ENCODE measurements at places on chromosomes 7 and 10.

- DNase-seq = no peak
These were observed 50.8 kb downstream of the RBM20 start for GRCh38 chr10:110694820-110695538.

- no peak for DNase-seq
These were observed 500.8 kb downstream of the DNAJB6 start for GRCh38 chr7:157837561-157837960.

DNA sequence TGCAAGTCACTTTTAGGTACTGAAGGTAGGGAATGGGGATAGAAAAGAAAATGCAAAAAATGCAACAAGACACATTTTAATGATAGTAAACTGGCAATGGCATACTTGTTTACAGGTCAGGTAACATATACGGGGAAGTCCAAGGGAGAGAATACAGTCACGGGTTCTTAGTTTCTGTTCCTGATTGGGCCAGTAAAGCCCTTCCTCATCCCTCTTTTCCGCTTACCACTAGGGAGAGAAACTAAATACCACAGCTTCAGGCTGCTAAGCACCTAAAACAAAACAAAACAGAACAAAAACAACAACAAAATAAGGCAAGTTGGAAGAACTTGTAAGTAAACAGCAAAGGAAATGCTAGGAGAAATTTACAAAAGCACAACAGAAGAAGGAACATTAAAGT lies 65.2 kb upstream of the OGDHL start:
- no peak for DNase-seq

- DNase-seq = no peak
These were observed 59.7 kb upstream of the HABP2 start for GRCh38 chr10:113493195-113493594.

GRCh38 chr10:121754666-121755065 lies 156.4 kb upstream of the FGFR2 start:
- no peak for DNase-seq

DNA sequence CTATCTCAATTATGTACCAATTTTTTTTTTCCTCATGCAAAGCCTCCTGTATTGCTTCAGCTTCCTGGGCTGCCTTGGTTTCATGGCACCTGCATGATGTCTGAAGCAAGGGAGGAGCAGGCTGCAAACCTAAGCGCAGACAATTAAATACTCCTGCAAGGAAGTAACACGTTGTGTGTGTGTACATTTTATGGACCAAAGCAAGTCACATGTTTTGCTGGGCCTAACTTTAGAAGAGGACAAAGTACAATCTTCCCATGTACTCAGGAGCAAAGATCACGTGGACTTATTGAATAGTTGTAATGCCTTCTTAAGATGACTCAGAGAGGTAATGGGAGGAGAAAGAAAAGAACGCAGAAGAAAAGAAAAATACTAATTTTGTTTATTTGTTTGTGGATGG lies 944.0 kb upstream of the C7orf33 start:
- DNase-seq = no peak

DNA sequence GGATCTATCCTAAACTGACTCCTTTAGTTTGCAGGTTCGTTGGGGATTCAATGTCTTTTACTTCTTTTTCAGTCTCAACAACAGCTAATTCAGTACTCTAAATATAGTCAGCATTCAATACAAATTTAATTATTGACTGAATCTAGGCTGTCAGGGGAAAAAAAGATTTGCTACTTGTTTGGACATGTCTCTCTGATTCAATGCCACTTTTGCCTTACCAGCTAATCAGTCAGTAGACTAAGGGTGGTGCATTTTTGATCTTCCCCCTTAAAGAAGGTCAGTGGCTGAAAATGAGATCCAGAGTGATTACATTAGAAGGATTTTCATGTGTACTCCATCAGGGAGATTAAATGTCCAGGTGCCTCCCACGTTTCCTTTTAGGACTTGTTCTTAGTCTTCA lies 145.1 kb downstream of the C1GALT1 start:
- no peak for DNase-seq

DNA sequence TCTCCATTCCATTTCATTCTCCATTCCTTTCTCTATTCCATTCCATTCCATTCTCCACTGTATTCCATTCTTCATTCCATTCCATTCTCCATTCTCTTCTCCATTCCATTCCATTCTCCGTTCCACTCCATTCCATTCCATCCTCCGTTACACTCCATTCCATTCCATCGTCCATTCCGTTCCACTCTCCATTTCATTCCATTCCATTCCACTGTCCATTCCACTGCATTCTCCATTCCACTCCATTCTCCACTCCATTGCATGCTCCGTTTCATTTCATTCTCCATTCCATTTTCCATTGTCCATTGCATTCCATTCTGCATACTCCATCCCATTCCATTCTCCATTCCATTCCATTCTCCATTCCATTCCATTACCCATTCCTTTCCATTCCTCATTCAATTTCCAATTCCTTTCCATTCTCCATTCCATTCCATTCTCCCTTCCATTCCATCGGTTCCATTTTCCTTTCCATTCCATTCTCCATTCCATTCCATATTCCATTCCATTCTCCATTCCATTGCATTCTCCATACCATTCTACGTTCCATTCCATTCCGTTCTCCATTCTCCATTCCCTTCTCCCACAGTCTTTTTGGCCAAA lies 78.3 kb downstream of the NSUN6 start:
- no peak for DNase-seq

GRCh38 chr10:3485057-3485686 lies 299.8 kb downstream of the KLF6 start:
- no peak for DNase-seq

DNA sequence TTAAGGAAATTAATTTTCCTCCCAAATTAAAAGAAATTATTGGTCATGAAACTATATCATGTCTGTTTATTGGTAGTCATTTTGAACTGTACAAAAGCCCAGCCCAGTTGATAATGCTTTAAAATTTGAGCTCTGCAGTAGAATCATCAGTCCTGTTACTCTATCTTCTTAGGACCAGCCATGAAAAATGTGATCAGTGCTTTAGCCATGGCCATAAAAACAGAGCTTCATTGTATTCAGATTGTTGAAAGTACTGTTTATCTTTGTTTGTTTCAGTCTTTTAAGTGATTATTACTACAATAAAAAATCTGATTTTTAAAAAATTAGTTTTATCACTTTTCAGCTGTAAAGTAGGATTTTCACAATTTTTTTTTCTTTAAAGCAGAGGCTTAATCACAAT lies 13.7 kb upstream of the TFAM start:
- DNase-seq = no peak

DNA sequence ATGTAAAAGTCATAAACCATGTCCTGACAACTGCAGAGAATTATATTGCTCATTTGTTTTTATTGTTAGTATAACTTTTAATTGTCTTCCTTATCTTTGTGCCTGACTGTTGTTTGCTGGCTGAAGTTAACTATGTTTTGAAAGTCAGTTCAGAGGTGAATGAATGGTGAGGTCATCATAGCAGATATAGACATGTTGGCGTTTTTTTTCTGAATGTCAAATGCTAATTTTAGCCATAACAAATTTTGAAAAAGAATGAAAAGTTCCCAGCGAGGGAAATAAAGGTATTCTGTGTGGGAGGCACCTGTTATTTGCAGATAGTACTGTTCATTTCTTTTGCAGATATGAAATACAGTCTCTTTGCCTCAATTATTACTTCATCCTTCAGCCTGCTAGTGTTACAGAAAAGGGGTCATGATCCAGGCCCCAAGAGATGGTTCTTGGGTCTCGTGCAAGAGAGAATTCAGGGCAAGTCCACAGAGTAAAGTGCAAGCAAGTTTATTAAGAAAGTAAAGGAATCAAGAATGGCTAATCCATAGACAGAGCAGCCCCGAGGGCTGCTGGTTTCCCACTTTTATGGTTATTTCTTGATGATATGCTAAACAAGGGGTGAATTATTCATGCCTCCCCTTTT lies 96.5 kb downstream of the CAMK1D start:
- DNase-seq = no peak

GRCh38 chr10:14477408-14477710 lies 146.6 kb upstream of the FRMD4A start:
- DNase-seq = no peak

DNA sequence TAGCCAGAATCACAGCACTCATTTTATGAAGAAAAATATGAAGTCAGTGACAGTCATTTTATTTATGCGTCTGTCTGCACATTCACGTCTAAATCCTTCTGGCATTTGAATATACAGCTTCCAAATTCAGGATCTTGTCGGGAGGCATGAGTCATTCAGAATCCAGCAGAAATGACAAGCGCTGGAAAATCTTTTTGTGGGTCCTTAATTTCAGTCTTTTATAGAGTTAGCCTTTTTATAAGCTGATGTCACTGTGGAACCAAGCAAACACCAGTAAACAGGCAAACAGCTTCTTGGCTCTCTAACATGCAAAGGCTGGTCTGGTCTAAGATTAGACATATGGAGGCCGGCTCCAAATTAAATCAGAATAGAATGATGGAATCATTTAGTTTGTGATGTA lies 388.2 kb upstream of the TEX47 start:
- no peak for DNase-seq

GRCh38 chr10:127343821-127344220 lies 147.4 kb upstream of the INSYN2A start:
- no peak for DNase-seq

DNA sequence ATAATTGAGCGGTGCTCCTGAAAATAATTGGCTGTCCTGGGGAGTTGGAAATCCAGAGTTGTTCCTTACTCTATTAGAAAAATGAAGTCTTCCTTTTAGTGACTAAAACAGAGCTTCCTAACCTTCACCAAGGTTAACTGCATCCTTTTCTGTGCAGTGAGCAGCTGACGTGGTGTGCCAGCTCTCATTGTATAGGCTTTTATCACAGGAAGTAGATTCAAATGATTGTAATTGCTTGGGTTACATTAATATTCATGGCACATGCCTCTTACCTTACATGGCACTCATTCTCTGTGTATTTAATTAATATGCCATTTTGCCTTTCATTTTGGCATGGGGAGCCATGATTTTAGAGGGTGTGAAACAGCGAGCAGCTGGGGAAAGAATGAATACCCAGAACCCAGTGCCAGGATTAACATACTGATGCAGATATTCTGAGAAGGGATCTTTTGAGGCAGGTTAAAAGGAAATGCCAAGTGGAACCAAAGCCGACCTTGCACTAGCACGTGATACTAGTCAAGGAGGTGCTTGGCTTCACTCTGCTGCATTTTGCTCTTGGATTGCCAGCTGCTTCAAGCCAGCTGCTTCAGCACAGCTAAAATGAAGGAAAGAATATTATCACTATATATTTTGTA lies 115.3 kb downstream of the ST7 start:
- no peak for DNase-seq

DNA sequence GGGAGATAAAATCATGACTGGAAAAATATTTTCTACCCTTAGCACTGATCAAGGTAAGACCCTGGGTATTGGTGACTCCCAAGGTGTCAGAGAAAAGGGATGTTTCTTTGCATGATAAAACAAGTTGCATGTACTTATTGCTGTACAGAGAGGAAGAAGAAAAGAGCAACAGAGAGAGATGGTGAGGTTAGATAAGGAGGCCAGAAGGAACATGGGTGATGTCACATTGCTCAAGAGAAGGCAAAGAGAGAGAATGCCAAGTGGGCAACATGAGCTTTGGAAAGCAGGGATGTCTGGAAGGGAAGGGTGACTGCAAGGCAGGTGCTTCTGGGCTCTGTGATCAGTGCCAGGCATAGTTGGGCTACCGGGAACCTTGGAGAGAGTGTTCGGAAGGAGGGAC lies 65.1 kb upstream of the ADARB2 start:
- no peak for DNase-seq

- DNase-seq = no peak
These were observed 102.9 kb downstream of the PFKFB3 start for GRCh38 chr10:6305401-6306321.

DNA sequence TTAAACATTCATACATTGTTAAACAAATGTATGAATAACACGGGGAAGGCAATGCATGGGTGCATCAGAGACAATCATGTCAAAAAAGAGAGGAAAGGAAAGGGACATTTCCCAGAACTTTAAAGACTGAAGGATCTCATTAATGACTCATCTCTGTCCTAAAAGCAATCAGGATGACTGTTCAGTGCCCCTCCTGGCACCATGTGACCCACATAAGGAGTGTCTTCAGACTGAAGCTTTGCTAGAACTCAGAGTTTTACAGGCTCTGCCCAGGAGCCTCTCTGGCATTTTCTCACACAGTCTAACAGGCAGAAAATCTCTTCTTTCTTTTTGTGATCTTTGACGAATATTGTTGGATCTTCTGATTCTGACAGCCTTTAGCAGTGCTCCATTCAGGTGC lies 315.3 kb downstream of the OTUD1 start:
- DNase-seq = no peak

- no peak for DNase-seq
These were observed 347.2 kb upstream of the KLF6 start for GRCh38 chr10:4132216-4132556.

GRCh38 chr10:14014423-14014822 lies 316.3 kb downstream of the FRMD4A start:
- DNase-seq = no peak

GRCh38 chr10:132606031-132606491 lies 68.5 kb downstream of the INPP5A start:
- DNase-seq = no peak

DNA sequence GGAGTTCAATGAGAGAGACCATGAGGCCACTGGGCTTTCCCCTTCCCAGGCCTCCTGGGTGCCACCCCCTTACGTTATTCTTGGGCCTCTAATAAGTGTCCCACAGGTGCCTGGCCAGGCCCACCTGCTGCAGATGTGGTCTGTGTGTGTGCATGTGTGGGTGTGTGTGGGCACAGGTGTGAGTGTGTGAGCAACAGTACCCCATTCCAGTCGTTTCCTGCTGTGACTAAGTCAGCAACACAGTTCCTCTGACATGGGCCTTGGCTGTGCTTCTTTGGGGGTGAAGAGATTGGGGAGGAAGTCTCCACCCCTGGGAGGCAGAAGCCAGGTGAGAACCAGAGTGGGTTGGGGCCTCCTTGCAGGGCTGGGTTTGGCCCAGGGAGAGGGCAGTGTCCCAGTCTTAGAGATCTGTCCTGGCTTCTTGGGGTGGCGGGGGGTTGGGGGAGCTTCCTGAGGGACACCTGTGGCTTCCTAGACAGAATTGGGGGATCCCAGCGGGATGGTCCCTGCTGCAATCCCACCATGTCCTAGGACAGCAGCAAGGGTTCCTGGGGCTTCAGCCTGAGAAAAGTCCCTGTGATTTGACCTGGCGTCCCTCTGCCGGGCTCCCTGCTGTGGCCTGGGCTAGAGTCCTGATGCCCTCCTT lies 4.1 kb upstream of the PILRB start:
- no peak for DNase-seq

DNA sequence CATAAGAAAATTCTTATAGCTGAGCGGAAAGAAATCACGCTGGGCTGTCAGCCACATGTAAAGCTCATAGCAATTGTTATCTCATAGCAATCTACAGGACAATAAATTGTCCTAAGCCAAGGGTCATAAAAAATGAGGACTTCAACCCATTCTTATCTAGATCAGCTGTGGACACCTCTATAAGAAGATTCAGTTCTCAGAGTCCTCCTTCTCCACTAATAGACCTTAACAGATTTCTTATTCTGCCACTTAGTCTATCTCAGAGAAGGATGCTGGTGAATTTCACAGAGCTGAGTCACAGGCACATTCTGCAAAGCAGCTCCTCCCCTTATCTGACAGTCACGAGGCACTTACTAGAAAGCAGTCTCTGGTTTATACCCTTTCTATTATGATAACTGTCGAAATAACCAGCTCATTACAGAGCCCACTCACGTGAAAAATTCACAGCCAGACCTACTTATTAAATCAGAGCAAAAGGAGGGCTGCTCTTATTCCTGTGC lies 185.3 kb upstream of the PCLO start:
- no peak for DNase-seq

GRCh38 chr7:18469316-18469715 lies 26.2 kb upstream of the HDAC9 start:
- no peak for DNase-seq
